ENCODE measurements at places on chromosomes 5 and 9.

DNA sequence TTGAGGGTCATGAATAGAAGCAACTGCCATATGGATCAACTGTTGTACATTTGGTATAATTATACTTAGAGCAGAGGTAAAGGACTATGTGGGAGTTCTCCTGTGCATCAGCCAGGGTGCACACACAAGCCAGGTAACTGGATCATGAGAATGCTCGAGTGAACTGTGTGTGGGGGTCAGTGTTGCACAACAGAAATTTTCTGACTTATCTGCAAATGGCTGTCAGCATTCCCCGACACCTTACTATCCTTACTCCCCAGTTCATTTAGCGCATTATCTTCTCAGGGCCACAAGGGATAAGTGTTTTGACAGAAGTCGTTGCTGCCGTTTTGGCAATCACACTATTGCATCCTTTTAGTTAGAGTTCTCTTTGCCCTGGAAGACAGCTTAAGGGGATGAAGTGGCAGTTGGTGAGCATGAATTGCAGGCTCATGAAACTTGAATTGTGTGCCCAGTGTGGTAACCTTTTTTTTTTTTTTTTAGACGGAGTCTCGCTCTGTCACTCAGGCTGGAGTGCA lies 1.7 kb downstream of the CANX start:
- DNase-seq = no peak

- DNase-seq = no peak
Measured at GRCh38 chr9:133580419-133580738, 28.8 kb downstream of the FAM163B start.

DNA sequence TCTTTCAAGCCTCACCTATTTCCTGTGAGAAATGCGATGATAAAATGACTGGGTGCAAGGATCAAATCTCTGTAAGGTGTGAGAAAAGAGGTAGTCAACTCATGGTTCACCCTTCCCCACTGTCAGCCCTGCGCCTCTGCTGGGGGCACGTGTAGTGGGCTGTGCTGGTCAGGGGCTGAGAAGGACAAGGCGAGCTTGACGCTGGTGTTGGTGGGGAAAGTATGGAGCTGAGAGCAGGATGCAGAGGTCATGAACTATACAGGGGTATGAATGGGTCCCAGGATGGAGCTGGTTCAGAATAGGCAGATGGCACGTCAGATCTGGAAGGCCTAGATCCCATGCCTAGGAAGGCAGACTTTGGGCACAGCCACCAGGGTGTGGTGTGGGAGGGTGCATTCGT lies 20.6 kb downstream of the PITX1 start:
- no peak for DNase-seq

DNA sequence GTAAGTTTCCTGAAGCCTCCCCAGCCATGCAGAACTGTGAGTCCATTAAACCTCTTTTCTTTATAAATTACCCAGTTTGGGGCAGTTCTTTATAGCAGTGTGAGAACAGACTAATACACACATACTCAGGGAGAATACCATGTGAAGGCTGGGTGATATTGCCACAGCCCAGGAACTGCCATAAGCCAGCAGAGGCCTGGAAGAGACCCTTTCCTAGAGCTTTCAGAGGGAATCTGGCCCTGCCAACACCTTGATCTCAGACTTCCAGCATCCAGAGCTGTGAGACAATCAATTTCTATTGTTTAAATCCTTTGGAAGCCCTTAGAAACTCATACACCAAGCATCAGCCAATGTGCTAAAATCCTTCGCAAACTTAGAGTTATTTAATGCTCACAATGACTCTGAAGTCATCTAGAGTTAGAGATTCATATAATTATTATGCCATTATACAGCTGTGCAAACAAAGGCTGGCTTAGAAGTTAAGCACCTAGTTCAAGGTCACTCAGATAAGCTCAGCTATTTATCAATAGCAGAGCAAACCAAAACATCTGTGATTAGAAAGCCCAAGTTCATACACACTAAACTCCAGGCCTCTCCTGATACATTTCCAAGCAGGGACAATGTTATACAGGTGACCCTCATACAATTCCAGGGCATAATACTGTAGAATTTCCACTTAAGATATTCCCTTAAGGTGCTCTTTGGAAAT lies 531.8 kb upstream of the DAP start:
- DNase-seq = no peak

DNA sequence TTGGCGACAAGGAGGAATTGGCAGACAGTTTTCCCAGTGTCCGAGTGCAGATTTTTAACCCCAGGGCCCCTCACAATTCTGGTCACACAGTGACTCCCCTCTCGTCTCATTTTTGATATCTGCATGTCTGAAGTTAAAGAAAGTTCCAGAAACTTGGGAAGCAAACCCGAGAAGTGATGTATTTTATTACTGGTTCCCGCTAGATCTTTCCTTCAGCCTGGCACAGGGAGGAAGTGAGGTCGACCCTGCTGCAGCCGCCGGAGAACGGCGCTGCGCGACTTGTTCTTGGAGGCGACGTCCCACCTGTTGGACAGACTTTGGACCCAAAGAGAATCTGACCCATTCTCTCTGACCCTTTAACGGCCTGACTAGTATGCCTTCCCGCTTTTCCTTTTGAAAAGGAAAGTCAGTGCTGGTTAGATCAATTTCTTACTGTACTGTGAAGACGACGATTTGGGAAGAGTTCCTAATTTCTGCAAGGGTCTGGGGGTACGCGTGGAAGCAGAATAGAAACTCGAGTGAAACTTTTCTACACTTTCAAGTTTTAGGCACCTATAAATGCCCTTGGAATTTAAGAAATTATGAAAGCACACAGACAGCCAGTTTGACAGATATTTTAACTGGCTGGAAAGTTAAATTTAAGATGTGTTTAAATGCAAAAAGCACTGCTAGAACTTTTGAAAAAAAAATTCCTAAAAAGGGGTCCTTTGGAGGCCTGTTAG lies 744 bp downstream of the OTULIN start:
- peak; percentile 12 for DNase-seq

- DNase-seq = no peak
Measured at GRCh38 chr9:136808075-136808805, 492 bp downstream of the RABL6 start.

- DNase-seq = no peak
Measured at GRCh38 chr5:109838157-109838556, 148.4 kb downstream of the MAN2A1 start.

DNA sequence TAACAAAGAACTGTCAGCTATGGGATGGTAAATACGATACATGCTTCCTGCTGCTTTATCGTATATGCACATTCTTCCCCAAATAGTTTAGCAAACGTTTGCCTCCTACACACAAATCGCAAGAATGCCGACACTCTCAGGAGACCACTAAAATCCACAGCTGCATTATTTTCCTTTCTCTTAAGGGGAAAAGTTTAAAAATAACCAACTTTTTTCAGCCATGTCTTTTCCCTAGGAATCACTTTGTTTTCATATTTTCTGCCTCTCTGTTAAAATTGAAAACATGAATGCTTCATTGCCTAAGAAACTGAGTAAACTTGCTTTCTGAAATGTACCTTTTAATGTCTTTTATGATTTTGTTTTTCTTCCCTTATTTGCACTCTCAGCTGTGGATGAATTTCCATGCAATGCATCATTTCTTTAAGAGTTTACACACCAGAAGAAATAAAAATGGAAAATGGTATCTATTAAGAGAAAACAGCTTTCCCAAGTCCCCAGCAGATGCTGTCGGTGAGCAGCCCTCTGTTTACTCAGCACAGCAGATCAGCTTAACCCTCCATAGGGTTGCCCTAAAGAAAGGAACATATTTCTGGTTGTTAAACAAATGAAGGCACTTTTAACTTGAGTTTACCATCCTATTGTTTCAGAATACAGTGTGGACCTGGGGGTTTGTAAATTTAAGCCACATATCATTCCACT lies 66.2 kb downstream of the IZUMO3 start:
- no peak for DNase-seq
